Astrocyte of the cerebellum (primary cell): ENCODE measurements at places on chromosomes 2 and 18.
A peak's percentile ranks its signal among the peaks of the same experiment; 100 is the strongest.

GRCh38 chr2:238505119-238505891, 78.6 kb downstream of the ASB1 start:
- no peak for DNase-seq

DNA sequence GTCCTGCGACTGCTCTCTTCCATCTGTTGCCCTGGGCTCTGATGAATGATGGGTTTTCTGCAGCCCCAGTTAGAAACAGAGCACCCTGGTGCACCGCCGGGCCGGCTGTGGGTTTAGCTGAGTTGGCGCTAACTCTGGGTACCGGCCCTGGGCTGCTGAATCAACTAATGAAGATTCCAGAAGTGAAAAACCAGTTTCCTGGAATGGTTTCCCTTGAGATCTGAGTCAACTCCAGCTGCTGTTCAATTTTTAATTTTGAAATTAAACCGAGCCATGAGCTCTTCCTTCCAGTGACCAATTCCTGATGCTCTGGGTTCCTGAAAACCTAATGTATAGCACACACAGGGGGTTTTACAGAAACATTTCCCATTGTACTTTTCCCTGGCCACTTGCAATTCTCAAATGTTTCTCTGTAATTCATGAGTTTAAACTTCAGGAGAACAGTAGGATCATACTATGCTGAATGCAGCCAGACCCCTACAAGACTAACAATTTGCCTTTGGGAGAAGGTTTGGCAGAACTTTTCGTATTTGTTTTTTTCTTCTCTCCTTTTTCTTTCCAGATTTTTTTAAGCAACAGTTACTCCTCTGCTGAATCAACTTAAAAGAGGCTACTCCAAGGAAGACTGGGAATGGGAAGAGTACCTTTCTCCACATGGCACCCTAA, 5.5 kb downstream of the COL6A3 start:
- DNase-seq: no peak

- no peak for DNase-seq
These were observed 73.5 kb downstream of the EMX1 start for GRCh38 chr2:72990695-72991438.

DNA sequence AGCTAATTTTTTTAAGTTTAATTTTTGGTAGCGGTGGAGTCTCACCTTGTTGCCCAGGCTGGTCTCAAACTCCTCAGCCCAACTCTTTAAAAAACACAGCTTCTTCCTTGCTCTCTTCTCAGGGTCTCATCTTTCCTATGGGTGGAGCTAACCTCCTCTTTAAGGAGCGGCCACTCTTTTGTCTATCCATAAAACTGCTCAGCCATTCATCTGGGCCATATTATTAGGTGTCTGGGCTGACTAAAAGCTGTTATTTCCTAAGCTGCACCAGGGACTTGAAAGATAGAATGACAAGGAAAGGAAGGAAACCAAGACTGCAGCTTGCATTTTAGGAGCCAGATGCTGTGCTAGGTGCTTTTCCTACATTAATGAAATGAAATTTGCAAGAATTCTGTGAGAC, 35.8 kb upstream of the THOC1 start:
- DNase-seq: no peak

DNA sequence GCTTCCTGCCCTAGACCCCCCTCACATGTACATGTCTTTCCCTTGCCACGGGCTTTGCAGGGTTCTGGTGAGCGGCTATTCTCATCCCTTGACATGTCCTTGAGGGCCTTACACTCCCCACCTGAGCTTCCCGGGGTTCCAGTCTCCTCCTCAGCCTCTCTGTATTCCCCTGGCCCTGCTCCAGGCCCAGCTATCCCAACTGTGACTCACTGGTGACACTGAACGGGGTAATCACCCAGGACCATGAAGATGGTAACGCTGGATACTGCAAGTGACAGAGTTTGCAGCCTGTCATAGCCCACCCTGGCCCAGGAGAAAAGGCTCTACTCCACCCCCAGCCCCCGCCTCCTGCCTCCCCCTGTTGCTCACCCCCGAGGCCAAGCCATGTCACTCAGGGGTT, 27.3 kb downstream of the KIF3C start:
- no peak for DNase-seq

DNA sequence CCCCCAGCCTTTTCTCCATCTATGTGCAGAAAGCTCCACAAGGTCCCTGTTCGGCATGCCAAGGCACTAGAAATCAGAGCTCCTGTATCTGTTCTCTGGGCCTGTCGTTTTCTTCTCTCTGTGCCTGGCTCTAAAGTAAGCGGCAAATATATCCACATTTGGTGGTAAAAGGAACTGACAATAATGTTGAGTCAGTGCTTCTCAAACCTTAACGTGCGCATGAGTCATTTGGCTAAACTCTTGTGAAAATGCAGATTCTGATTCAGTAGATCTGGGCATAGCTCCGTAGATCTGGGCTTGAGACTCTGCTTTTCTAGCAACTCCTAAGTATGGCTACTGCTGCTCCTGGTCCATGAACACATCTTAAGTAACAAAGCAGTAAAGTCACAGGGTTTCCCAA, 16.5 kb upstream of the ACSL3 start:
- peak; percentile 49 for DNase-seq

DNA sequence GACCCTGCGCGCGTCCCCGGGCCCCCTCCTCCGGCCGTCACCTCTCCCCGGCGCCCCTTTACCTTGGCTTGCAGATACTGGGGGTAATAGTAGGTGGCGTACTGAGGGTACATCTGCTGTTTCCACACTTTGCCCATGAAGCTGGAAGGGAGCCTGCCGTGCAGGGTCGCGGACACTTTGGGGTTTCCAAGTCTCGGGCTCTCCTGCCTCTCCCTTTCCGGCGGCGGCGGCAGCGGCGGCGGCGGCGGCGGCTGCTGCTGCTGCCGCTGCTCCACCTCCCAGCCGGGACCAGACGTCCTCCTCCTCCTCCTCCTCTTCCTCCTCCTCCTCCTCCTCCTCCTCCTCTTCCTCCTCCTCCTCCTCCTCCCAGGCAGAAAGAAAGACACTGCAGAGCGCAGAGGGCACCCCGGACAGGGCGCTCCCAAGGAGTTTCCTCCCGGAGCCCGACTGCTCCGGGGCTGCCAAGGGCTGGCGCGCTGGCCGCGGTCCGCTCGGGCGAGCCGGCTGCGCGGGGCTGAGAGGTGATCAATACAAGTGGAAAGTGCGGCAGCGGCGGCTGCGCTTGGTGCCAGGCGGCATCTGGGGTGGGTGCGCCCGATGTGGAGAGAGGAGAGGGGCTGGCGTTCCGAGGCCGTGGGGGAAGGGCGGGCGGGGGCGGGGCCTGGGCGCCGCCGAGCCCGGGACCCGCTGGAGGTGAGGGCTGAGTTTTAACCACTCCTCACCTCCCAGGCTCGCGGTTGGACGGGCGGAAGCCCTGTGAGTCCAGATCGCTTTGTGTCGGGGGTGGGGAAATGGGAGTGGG, at the start of gene RBMS1:
TSS of gene RBMS1 (minus strand) at position 581 of the 802 bp plus-strand sequence. CDS start at position 137, 444 bp downstream.
- no peak for DNase-seq

- peak; percentile 68 for DNase-seq
These were observed 20.0 kb upstream of the CAVIN2 start for GRCh38 chr2:191866675-191867506.

DNA sequence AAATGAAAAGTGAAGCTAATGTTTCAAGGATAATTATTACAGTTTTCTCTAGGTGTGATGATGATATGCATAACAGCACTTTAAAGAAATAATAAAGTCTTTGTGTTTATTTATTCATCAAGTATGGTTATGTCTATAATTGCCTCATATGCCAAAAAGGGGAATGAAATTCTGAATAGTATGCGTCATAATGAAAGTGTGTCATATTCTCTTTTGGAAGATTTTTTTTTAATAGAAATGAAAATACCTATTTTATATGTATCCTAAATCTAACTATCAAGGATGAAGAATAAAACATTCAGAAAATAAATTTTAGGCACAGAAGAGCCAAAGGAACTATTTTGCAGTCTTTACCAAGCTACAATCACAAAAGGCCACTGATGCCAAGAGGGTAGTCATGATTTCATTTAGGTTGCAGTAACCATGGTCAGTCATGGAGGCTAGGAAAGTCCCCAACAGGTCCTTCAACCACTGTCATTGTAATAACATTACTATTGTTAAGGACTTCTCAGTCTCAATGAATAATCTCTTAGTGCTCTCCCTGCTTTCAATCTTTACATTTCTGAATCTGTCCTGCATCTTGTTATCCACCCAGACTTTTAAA, 712.5 kb downstream of the DCDC2C start:
- DNase-seq: no peak

GRCh38 chr18:49015886-49016647, 65.3 kb upstream of the SMAD7 start:
- no peak for DNase-seq

- no peak for DNase-seq
These were observed 34.1 kb upstream of the RMDN2 start for GRCh38 chr2:37890893-37891495.

DNA sequence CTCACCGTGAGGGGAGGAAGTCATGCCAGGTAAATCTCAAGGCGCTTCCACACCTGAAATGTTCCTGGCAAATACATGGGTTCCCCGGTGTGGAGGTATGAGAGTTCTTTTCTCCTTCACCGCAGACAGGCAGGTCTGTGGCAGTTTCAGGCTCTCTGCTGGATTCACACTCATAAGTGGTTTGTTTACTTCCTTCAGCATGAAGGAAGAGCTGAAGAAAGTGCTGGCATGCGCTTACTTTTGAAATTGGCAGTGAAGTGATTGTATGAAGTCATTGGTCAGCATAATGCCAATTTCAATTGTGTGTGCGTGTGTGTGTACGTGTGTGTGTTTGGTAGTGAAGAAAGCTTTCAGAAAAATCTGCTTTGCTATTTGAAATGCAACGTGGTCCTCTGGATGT, 43.4 kb downstream of the RNF144A start:
- peak; percentile 89 for DNase-seq

DNA sequence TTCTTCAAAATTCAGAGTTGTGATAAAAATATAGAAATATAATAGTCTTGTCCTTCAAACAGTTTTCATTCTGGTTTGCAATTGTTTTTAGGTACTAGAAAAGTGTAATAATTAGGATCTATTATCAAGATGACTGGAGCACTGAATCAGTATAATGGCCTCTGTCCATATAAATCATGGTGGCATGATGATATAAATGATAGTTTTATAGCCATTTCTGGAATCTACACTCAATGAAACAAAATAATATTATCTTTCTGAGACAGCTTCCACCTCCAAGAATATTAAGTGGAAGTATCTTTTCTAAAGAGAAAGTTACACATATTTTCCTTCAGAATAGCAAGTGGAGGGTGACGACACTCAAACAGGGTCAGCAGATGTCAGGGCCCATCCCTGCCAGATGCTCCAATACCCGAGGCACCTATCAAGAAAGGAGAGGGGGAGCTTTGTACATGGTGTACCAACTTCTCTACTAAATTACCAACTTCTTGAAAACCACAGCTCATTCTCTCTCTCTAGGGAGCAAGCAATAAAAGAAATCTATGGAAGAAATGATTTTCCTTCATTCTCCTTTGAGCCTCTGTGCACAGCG, 882.7 kb upstream of the CHAC2 start:
- DNase-seq: no peak

- no peak for DNase-seq
These were observed 1420.6 kb upstream of the NXPH2 start for GRCh38 chr2:140200764-140201163.

DNA sequence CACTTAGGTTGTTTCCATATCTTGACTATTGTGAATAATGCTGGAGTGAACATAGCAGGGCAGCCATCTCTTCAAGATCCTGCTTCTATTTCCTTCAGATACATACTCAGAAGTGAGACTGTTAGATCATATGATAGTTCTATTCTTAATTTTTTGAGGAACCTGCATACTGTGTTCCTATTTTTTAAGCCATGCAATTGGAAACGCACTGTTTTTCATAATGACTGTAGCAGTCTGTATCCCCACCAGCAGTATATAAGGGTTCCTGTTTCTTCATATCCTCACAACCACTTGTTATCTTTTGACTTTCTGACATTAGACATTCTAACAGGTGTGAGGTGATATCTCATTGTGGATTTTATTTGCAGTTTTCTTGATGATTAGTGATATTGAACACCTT, 15.5 kb downstream of the NEURL3 start:
- no peak for DNase-seq

- DNase-seq: no peak
These were observed 879.8 kb downstream of the SOCS6 start for GRCh38 chr18:71168557-71169145.

- no peak for DNase-seq
These were observed 1.8 kb downstream of the STRN start for GRCh38 chr2:36964496-36965058.

GRCh38 chr2:39118786-39119499, 1.9 kb downstream of the SOS1 start:
- no peak for DNase-seq

GRCh38 chr2:121253021-121253673, 31.9 kb downstream of the TFCP2L1 start:
- DNase-seq: no peak

- DNase-seq: no peak
These were observed 16.4 kb upstream of the GPR55 start for GRCh38 chr2:230941202-230942180.

- DNase-seq: no peak
These were observed 2798.0 kb upstream of the TEKT4 start for GRCh38 chr2:92073036-92073814.

DNA sequence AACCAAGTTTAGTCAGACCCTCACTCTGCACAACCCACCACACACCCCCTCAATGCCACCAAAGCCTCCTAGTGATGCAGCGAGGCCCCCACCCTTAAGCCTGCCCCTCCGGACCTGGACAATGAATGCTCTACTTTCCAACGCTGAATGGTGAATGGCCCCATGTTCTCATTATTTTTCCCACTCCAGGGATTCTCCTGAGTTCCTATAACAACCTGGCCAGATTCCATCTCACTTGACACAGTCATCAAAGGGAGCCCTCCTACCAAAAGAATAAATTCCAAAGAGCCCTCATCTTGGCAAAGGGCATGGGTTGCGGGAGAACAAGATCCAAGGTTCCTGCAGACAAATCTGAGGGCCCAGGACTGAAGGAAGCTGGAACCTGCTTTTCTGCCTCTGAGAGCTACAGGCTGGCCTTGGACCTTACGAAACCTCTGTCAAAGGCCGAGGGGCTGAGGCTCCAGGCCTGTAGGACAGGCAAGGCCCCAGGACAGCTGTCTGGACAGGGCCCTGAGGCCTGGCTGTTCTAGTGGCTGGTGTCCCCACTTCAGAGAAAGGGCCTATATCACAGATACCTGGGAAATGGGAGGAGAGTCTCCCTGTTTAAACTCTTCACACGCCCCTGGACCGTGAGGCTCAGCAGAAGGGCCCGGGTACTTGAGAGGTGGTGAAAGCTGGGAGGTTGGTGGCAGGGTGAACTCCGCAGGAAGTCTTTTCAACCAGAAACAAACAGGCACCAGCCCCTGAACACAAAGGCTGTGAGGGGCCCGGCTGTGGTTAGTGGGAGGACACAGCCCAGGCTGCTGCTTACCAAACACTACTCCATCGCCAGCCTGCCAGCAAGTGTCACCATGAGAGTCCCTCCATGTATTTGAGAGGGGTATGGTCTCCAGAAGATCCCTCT, 27.3 kb downstream of the SFXN5 start:
- DNase-seq: peak; percentile 54

- no peak for DNase-seq
These were observed 1.0 kb downstream of the AGAP1 start for GRCh38 chr2:235494716-235495372.

GRCh38 chr18:22822841-22823508, 110.2 kb upstream of the RBBP8 start:
- DNase-seq: no peak

GRCh38 chr18:46174342-46175041, 70.3 kb downstream of the HAUS1 start:
- no peak for DNase-seq

GRCh38 chr2:237596520-237597195, 6.1 kb upstream of the RAB17 start:
- no peak for DNase-seq
